ENCODE measurements at places on chromosomes 2 and 18.

DNA sequence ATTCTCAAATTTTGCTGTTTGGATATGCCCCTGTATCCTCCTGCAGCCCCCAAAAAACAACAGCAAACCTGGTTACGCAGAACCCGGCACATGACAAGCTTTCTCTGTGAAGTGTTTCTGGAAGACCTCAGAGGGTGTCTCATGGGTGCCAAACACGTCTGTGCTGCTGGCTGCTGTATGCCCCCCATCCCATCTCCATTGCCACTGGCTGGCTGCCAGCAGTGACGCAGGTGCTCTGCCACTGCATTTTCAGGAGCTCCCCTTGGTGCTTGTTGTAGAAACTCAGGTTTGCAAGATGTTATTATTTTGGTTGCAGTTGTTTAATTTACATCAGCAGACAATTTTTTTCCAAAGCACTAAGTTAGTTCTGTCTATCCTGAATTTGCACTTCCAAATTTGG is 166.4 kb upstream of the FANCL start:
- DNase-seq, result no peak

- no peak for DNase-seq
Measured at GRCh38 chr2:164794432-164795231, 47.0 kb downstream of the COBLL1 start.

GRCh38 chr18:50203801-50204604 is 9.1 kb upstream of the MYO5B start:
- peak; percentile 3 for DNase-seq

DNA sequence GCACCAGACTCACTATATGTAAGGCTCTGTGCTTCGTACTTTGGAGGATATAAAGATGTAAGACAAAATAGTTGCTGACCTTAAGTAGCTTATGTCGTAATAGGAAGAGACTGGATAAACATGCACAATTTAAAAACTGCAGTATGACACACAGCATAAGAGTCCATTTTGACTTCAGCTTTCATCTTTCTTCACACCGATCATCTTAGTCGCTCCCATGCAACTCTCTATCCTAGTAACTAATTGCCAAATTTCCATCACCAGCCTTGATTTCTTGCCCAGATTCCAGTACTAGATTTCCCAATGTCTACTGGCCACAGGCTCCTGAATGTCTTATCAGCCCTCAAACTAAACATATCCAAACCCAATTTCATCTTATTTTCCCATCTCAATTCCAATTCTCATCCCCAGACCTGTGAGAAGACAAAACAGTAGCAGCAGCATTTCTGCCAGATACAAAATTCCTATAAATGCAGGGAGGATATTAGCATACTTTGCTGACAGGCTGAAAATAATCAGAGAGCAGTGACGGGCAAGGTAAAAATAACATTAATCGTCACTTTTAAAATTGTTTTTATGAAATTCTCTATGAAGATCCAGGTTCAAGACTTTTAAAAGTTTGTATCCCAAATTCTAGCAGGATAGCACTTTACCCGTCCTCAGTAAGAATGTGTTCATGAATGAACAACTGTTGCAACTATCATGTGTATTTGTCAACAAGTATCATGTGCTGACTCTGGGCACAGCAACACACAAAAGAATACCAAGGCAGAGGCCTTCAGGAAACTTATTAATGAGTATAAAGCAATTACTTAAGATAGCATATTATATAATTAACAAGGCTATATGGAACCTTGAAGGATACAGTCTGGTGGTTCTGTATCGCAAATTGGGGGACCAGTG is 42.2 kb downstream of the KIDINS220 start:
- DNase-seq, result no peak

DNA sequence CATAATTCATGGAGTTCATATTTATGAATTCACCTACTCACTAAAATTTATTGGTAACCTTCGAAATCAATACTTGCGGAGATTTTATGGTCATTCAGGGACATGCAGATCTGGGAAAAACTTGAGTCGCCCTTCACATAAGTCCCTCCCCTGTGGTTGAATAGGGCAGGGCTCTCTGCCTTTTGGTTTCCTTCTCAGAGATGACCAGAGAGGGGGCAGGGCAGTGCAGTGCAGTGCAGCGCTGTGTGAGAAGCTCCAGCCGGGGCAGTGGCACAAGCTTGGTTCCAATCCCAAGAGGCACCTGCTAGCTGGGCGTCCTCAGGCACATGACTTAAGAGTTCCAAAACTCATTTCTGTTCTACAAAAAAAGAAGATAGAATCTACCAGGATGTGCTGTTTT is 274.4 kb upstream of the RAB6C start:
- DNase-seq, result no peak

- no peak for DNase-seq
Measured at GRCh38 chr18:40056079-40056692, 1898.8 kb upstream of the PIK3C3 start.

DNA sequence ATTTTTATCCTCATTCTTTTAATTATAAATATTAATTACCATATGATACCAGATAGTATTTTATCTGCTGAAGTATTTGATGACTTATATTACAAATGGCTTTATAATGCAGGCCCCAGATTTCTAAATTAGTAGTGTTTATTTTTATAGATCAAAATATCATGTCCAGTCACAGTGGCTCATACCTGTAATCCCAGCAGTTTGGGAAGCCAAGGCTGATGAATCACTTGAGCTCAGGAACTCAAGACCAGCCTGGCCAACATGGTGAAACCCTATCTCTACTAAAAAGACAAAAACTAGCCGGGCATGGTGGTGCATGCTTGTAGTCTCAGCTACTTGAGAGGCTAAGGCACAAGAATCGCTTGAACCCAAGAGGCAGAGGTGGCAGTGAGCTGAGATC is 100.1 kb upstream of the ARHGAP15 start:
- DNase-seq, result no peak

- no peak for DNase-seq
Measured at GRCh38 chr2:178108176-178108575, 4.1 kb upstream of the RBM45 start.

DNA sequence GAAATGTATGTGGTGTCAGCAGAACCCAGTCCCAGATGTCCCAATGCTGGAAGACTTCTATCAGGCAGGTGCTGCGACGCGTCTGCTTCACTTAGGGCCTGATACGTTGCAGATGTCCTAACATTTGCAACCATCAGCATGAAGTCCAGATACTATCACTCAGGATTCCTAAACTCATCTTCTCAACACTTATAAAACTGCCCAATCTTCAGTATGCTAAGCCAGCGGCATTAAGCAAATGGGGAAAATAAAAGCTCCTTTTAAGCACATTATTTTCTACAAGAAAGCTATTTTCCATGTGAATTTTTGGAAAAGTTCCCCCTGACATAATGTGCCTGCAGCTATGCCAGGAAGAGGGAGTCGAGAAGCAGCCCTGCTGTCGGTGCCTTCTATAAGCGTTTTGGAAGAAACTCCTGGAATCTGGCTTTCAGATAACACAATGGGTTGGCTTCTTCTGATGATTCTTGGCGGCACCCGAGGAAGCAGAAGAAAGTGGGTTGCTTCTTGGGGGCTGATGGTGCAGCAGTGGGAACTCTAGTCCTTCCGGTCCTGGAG is 60.7 kb upstream of the ITGA6 start:
- no peak for DNase-seq

DNA sequence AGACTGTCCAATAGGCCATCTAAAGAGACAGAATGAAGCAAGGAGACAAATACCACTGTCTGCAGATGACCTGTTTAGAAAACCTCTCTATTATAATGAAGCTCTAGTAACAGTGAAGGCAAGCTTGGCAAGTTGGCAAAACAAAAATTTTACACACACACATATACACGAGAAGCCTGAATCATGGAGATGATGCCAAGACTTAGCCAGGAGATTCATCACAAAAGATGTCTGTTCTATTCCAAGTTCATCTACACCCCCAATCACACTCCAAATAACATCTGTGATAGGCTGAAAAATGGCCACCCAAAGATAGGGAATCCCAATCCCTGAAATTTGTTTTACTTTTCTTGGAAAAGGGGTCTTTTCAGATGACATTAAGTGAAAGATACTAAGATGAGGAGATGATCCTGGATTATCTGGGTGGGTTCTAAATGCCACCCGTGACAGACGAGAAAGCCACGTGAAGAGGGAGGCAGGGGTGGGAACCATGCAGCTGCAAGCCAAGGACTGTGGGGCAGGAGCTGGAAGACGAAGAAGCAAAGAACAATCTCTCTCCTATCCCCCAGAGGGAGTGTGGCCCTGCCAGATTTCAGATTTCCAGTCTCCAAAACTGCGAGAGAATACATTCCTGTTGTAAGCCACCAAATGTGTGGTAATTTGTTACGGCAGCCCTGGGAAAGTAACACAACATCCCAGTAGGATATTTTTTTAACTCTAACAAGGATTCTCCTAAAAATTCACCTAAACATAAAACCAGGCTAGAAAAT is 20.0 kb downstream of the HDLBP start:
- no peak for DNase-seq

- no peak for DNase-seq
Measured at GRCh38 chr2:28648671-28649395, 102.8 kb upstream of the PPP1CB start.

DNA sequence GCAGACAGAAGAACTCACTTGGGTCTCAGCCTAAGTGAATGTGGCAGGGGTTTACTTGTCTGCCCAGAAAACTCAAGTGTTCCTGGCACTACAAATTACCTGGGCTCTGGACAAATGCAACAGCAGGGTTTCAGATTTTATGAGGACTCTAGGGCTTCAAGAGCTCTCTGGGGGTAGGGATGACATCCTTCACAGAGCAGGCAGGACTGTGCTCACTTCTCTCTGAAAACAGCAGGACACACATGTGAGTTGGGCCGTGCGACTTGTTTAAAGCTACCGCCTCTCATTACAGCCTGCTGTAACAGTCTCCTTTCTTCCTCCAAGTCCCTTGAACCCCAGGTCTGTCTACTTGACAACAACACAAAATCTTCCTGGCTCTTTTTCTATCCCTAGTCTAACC is 212.6 kb downstream of the EN1 start:
- no peak for DNase-seq

DNA sequence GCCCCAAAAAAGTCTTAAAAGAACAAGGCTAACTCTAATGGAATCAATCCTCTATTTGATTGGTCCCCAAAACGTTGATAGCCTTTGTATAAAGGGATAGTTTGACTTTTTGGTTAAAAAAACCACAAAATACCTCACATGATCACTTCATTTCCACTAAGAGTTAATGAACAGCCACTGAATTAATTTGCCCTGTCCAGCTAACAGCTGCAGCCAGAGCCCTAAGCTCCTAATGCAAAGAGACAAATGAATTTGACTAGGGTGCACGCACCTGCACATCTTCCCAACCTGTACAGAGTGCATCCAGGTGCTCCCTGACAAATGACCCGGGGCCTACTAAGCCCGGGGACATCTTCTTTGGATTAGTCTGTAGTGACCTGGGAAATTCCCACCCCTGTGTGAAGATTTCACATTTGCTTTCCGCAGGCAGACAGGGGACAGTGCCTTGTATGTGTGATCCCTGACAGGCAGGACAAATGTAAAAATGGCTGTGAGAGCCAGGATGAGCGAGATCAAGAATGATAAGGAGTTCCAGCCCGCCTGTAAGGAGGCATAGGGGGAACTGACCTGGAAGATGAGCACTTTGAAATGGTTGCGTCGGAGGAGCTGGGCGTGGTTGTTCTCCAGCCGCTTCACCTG is 893 bp downstream of the CAVIN2 start:
- no peak for DNase-seq

DNA sequence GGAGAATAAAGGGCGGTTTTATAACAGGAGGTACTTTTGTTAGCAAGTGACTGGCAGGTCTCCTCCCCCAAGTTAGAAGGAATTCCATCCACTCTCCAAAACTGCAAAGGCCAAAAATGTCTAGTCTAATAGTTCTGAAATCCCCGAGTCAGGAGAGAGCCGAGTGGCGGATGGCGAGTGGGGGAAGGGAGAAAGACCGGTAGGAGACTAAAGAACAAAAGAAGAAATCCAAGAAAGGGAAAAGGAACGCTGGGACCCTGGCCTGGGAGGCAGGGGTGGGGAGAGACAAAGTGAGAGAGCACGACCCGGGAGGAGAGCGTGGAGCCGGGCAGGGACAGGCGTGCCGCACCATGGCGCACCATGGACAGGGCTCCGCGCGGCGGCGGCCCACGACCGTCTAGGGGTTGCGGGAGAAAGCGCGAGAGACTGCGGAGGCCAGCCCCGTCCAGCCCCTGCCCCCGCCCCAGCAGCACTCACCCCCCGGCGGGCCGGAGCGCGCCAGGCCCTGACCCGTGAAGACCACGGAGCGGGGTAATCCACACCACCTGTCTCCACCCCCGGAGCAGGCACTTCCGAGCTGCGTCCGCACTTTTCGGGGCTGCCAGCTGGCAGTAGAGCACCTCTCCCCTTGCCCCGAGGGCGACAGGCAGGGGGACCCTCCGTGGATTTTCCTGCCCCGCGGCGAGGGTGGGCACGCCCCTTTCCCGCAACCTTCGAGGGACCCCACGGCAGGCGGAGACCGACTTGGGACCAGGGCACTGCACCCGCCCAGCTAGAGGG is 1.6 kb downstream of the CDH2 start:
- no peak for DNase-seq
